ENCODE measurements at places on chromosomes 5 and 9.

DNA sequence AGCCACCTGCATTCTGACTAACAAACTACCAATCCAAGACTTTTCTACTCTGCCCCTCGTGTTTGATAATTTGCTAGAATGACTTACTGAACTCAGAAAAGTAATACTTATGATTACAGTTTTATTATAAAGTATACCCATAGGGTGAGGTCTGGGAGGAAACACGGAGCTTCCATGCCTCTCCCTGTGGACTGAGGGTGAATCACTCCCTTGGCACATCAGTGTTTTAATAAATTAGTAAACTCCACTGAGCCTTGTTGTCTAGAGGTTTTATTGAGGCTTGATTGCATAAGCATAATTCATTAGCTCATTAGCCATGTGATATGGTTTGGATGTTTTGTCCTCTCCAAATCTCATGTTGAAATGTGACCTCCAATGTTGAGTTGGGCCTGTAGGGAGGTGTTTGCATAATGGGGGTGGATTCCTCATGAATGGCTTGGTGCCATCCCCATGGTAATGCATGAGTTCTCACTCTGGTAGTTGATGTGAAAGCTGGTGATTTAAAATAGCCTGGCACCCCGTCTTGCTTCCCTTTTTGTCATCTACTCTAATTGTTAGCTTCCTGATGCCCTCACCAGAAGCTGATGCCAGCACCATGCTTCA, 233.6 kb upstream of the TRPC7 start:
- DNase-seq: no peak

GRCh38 chr9:113584428-113585084, 121.0 kb downstream of the RGS3 start:
- DNase-seq: no peak

GRCh38 chr5:161713042-161713441, 27.5 kb downstream of the GABRA6 start:
- no peak for DNase-seq

- no peak for DNase-seq
Observed at GRCh38 chr5:20224046-20224445, 236.0 kb upstream of the CDH18 start.

- no peak for DNase-seq
Observed at GRCh38 chr5:145495741-145496140, 339.4 kb downstream of the PRELID2 start.

GRCh38 chr5:124021066-124021641, 509.2 kb downstream of the CSNK1G3 start:
- DNase-seq: no peak

DNA sequence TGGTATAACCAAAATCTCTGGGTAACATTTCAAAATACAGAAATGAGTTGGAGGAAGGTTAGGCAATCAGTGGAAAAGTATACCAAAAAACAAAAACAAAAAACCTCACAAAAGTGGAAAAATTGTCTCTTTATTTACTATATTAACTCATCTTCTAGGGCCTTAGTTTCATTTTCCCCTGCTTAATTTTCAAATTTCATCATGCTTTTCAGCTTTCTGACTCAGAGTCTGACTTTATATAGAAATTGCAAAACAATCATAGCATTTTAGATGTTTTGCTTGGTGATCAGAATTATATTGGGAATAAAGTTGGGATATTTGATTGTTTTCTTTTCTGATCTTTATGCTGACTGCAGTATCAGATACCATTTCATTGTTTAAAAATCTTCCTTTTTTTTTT, 257.0 kb upstream of the PRR16 start:
- no peak for DNase-seq

- DNase-seq: no peak
Observed at GRCh38 chr5:34009610-34010009, 1.8 kb upstream of the AMACR start.

DNA sequence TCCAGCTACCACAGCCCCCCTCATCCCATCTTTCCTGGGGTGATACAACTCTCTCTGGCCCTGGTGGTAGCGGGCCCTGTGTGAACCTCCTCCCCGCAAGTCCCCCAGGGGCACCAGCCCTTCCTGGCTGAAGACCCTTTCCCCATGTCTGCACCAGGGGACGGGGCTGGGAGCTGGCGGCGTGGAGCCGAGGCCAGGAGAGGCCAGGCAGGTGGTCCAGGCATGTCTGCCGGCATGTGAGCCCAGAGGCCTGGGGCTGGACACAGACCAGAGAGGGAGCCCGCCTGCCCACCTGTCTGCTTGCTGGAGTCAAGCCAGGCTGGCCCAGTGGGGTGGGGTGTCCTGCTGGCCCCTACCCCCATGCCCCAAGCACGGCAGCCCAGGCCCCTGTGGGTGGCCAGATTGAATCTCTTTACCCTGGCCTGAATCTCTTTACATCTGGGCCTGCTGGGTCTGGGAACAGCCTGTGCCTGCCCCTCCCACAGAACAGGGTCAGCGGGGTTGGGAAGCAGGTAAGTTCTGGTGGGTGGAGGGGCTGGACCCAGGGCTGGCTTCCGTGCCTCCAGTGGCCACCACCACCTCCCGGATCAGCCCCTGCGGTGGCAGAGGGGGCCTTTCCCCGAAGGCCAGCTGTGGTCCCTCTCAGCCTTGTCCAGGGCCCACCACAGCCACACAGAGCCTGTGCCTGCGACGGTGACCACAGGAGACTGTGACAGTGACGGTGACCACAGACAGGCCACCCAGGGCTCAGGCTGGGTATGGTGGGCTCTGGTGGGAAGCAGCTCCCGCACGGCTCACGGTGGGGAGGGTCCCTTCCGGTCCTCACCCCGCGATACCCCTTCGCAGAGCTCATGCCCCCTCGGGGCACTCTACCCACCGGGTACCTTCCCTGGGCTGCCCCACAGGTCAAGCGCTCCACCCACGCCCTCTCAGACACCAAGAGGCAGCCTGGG, 7.1 kb downstream of the LCN12 start:
- no peak for DNase-seq

Data from activated T-cell treated with anti-CD3 and anti-CD28 coated beads, Interleukin-2, amount 50 U/mL, for 1 hour (primary cell).